ENCODE measurements at places on chromosomes 11 and 22.

GRCh38 chr11:103584021-103584420 lies 452.4 kb upstream of the DDI1 start:
- no peak for DNase-seq

GRCh38 chr11:43532041-43532440 lies 148.5 kb upstream of the HSD17B12 start:
- no peak for DNase-seq

- DNase-seq, result no peak
Measured at GRCh38 chr22:50710221-50710620, 27.8 kb upstream of the ACR start.

GRCh38 chr11:6841694-6842093 lies 3.8 kb upstream of the OR10A5 start:
- DNase-seq, result peak; percentile 13

GRCh38 chr22:37277384-37277783 lies 4.9 kb upstream of the CYTH4 start:
- no peak for DNase-seq

GRCh38 chr22:39363751-39364515 lies 14.1 kb downstream of the SYNGR1 start:
- DNase-seq, result no peak

GRCh38 chr22:33829546-33830280 lies 90.6 kb downstream of the LARGE1 start:
- no peak for DNase-seq

DNA sequence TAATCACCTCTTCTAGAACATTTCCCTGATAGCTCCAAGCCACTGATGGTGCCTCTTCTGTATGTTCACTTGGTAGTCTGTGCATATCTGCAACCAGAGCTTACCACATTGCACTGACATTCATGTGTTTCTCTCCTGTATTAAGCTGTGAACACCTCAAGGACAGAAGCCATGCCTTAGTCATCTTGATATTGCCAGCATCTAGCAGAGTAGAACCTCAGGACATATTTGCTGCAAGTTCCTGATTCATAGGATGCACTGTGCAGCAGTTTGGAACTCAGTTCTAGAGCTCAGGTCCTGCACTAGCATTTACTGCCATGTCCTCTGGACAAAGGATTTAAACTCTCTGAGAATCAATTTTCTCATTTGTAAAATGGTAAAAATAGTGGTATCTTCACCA lies 722.4 kb upstream of the ANO5 start:
- DNase-seq, result no peak

DNA sequence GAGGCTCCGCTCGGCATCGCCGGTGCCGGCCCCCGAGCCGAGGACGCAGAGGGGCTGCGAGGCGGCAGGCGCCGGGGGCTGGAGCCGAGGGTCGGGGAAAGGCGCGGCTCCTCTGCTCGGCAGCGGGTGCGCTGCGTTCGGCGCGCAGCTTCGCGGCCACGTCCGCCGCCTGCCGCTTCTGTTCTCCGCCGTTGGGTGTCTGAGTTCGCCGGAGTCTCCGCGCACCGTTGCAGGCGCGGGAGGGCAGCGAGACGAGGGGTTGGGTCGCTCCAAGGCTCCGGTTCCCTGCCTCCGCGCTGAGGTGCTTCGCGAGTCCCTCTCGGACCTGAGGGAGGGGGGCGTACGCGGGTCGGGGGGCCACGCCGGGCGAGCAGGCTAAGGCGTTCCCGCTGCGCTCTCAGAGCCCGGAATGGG lies 347 bp downstream of the MN1 start:
- peak; percentile 10 for DNase-seq

GRCh38 chr11:33500332-33500731 lies 200.3 kb downstream of the C11orf91 start:
- no peak for DNase-seq

GRCh38 chr11:116386118-116386699 lies 386.6 kb downstream of the BUD13 start:
- no peak for DNase-seq

- no peak for DNase-seq
Measured at GRCh38 chr22:16387088-16387487, 205.5 kb downstream of the CCT8L2 start.
